ENCODE measurements at places on chromosomes 13 and 19. TPM values are rescaled to one million over a fixed set of nuclear protein-coding genes. Genes with fewer than 3 reads are reported as not detected.
A peak's percentile ranks its signal among the peaks of the same experiment; 100 is the strongest.

- no peak overlapping the region for H3K4me3 ChIP-seq
- no peaks in the 10 kb centered on the region for H3K27me3 ChIP-seq
- DNase-seq = no peak
These were observed 42.6 kb downstream of the ZNF527 start for GRCh38 chr19:37413313-37414084.

DNA sequence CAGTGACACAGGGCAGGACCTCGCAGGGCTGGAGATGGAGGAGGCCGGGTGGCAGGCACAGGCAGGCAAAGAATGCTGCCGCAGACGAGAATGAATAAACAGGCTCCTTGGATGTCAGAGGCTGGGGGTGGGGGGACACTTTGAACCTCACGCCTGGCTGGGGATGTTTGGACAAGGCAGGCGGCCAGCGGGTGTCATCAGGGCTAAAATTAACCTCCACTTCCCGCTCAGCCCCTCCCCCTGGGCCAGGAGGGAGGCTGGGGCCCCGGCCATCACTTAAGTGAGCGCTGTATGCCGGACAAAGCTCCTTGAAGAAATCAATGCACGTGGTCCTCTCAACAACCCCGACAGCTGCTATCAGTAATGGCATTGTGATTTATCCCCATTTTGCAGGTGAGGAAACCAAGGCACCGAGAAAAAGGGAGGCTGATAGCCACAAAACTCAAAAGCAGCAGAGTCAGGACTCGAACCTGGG is 10.3 kb upstream of the FUT5 start:
- H3K27me3 ChIP-seq = peaks cover 9% of the 10 kb centered on the region
- H3K4me1 ChIP-seq = no peaks in the 10 kb centered on the region
- H3K27ac ChIP-seq = no peak overlapping the region
- no peak for DNase-seq
- H3K4me3 ChIP-seq = no peak overlapping the region

- no peaks in the 10 kb centered on the region for H3K36me3 ChIP-seq
- peaks cover 13% of the 10 kb centered on the region for H3K4me1 ChIP-seq
- peaks cover 19% of the 10 kb centered on the region for H3K27me3 ChIP-seq
- no peak overlapping the region for H3K27ac ChIP-seq
- H3K4me3 ChIP-seq = peak overlapping the region; percentile 62
- DNase-seq = no peak
These were observed 10.7 kb downstream of the LMTK3 start for GRCh38 chr19:48500830-48501493.

GRCh38 chr19:16180611-16181010 is 4.6 kb upstream of the FAM32A start:
- no peak overlapping the region for H3K27ac ChIP-seq
- peaks cover 5% of the 10 kb centered on the region for H3K36me3 ChIP-seq
- H3K4me1 ChIP-seq = peaks cover 13% of the 10 kb centered on the region
- no peak for DNase-seq

DNA sequence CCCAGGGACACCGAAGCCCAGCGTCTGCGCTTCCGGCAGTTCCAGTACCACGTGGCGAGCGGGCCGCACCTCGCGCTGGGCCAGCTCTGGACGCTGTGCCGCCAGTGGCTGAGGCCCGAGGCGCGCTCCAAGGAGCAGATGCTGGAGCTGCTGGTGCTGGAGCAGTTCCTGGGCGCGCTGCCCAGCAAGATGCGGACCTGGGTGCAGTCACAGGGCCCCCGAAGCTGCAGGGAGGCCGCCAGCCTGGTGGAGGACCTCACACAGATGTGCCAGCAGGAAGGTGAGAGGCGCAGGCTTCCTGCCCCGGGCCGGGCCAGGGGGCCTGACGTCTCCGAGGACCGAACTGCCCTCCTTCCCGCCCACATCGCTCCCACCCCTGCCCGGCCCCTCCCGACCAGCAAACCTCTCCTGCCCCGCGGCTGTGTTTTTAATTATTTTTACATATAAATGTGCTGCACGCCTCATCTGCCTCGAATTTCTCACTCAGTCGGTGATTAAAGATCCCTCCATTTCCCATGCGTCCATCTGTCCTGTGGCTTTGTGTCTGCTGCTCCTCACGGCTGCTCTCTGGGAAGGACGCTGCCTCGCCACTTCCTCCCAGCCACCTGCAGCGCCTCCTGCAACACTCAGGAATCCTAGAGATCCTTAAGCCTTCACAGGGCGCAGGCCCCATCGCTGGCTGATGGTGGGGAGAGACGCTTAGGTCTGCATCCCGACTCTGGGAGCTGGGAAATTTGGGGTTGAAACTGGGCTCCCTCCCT is 4.3 kb downstream of the ZSCAN1 start:
- DNase-seq = no peak
- H3K4me3 ChIP-seq = no peak overlapping the region
- H3K27me3 ChIP-seq = peaks cover 18% of the 10 kb centered on the region
- H3K4me1 ChIP-seq = peaks cover 3% of the 10 kb centered on the region

- H3K4me3 ChIP-seq = no peak overlapping the region
- peak; percentile 18 for DNase-seq
- H3K4me1 ChIP-seq = peaks cover 26% of the 10 kb centered on the region
- H3K27ac ChIP-seq = no peak overlapping the region
- H3K36me3 ChIP-seq = no peaks in the 10 kb centered on the region
These were observed 14.7 kb downstream of the ATP11A start for GRCh38 chr13:112704308-112705145.

DNA sequence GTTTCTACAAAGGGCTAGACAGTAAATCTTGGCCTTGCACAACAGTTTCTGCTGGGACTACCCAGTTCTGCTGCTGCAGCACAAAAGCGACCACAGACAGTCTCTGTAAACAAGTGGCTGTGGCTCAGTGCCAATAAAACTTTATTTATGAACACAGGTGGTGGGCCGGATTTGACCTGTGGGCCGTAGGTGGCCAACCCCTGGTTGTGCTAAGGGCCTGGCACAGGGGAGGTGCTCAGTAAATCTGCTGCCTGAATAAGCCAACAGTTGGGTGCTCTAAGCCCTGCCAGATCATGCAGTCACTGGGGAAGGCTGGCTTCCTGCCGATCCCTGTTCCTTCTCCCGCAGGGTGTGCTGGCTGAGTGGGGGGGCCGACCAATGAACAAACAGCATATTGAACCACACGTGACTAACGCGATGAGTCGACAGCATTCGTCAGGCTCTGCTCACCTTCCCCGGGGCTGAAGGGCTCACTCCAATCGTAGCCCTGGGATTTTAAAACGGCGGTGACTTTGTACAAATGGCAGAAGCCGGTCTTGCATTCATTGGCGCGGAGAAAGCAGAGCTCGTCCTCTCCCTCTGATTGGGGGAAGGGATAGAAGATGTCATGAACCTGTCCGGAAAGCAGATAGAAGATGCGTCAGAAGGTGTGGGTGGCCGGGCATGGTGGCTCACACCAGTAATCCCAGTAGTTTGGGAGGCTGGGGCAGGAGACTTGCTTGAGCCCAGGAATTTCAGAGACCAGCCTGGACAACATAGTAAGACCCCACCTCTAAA is 24.3 kb upstream of the MYDGF start:
- H3K4me1 ChIP-seq = no peaks in the 10 kb centered on the region
- H3K4me3 ChIP-seq = no peak overlapping the region
- H3K27me3 ChIP-seq = no peaks in the 10 kb centered on the region

- peaks cover 3% of the 10 kb centered on the region for H3K4me1 ChIP-seq
- H3K27me3 ChIP-seq = peaks cover 11% of the 10 kb centered on the region
- DNase-seq = no peak
- H3K36me3 ChIP-seq = peaks cover 1% of the 10 kb centered on the region
These were observed 90.4 kb downstream of the PTPRS start for GRCh38 chr19:5250127-5250659.

DNA sequence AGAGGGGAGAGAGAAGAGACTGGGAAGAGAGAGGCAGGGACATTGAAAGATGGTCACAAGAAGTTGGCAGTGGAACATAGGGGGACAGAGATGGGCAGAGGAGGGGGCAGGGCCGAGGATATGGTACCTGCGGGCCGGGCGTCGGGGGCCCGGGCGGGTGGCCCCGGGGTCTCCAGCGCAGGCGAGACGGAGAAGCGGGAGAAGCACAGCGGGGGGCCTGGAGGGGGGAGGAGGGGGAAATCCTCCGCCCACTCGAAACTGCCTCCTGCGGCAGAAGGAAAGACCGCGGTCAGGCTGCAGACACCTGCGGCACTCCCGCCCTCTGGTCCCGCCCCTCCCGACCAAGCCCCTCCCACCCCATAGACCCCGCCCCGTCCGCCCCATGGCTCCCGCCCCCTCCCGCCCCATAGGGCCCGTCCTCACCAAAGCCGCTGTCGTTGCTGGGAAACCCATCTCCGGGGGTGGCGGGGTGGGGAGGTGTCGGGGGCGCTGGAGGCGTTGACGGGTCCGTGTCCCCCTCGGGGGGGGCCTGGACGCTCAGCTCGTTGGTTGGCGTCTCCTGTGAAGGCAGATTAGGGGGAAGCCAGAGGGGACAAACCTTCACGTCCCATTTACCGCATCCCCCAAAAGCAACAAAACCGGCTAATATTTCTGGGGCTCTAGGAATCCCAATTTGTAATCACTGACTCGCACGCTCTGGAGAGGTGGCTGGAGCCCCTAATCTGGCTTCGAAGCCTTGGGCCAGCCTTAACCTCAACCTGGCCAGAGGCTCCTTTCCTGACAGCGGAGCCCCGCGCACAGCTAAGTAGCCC is 20.4 kb downstream of the LMTK3 start:
- H3K27me3 ChIP-seq = peaks cover 35% of the 10 kb centered on the region
- no peaks in the 10 kb centered on the region for H3K36me3 ChIP-seq
- H3K4me3 ChIP-seq = no peak overlapping the region
- no peak overlapping the region for H3K27ac ChIP-seq
- DNase-seq = peak; percentile 72

- H3K27me3 ChIP-seq = no peaks in the 10 kb centered on the region
- H3K4me3 ChIP-seq = no peak overlapping the region
- no peak overlapping the region for H3K27ac ChIP-seq
- H3K4me1 ChIP-seq = peaks cover 21% of the 10 kb centered on the region
These were observed 22.8 kb upstream of the UPF3A start for GRCh38 chr13:114258589-114258988.

- H3K27ac ChIP-seq = no peak overlapping the region
- no peaks in the 10 kb centered on the region for H3K27me3 ChIP-seq
- no peaks in the 10 kb centered on the region for H3K4me1 ChIP-seq
- peaks cover under 1% of the 10 kb centered on the region for H3K36me3 ChIP-seq
These were observed 53.9 kb downstream of the MCF2L start for GRCh38 chr13:113022745-113023574.

GRCh38 chr19:31071136-31071855 is 277.9 kb downstream of the TSHZ3 start:
- peaks cover 34% of the 10 kb centered on the region for H3K27me3 ChIP-seq
- H3K27ac ChIP-seq = no peak overlapping the region
- H3K4me1 ChIP-seq = no peaks in the 10 kb centered on the region
- no peaks in the 10 kb centered on the region for H3K36me3 ChIP-seq

DNA sequence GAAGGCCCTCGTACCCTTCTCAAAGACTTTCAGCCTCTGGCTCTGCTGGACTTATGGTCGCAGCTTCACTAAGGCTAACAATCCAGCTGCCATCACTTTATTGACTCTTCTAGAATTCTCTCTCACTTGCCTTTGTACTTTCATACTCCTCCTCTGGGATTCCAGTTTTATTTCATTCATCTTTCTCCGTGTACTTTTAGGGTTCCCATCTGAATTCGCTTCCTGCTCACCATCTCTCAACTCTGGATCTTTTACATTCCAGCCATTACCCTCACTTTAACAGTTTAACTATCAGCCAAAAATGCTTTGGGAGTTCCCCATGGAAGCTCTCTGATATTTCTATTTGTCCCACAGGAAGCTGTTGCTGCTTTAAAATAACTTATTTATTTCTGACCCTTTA is 149.3 kb upstream of the KL start:
- H3K27me3 ChIP-seq = peaks cover 2% of the 10 kb centered on the region
- H3K4me1 ChIP-seq = no peaks in the 10 kb centered on the region
- no peak for DNase-seq
- H3K36me3 ChIP-seq = no peaks in the 10 kb centered on the region

DNA sequence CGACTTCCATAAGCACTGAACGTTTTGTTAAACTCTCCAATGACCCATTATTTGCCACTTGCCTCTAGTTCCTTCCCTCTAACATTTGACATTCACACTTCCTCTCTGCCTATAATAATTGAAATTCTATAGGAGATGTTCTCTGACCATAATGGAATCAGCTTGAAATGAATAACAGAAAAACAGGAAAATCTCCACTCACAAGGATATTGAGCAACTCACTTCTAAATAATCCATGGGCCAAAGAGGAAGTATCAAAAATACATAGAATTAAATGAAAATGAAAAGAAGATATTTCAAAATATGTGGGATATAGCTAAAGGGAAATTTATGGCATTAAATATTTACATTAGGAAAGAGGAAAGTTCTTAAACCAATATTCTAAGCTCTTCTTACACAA is 3.4 kb upstream of the FCGBP start:
- no peaks in the 10 kb centered on the region for H3K27me3 ChIP-seq
- H3K4me3 ChIP-seq = no peak overlapping the region
- DNase-seq = no peak
- H3K36me3 ChIP-seq = peaks cover 10% of the 10 kb centered on the region
- H3K27ac ChIP-seq = peak overlapping the region; percentile 78

DNA sequence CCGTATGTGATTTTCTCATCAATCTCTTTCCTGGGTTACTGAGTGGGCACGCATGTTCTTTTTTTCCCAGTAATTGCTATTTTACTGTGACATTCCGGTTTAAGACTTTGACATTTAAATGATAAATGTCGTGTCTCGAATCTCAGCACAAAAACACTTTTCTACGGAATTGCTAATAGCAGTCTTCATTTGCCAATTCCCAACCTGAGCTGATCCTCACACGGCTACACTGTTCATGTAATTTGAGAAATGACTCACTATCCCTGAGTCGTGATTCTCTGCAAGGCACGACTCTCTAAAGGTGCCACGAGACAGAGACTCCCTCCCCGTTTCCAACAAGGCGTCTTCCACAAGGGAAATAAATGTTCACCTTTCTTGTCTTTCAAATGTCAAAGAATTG is 88.7 kb upstream of the USP29 start:
- no peak for DNase-seq
- H3K4me1 ChIP-seq = no peaks in the 10 kb centered on the region
- H3K36me3 ChIP-seq = peaks cover 8% of the 10 kb centered on the region
- H3K27ac ChIP-seq = no peak overlapping the region
- H3K4me3 ChIP-seq = no peak overlapping the region

DNA sequence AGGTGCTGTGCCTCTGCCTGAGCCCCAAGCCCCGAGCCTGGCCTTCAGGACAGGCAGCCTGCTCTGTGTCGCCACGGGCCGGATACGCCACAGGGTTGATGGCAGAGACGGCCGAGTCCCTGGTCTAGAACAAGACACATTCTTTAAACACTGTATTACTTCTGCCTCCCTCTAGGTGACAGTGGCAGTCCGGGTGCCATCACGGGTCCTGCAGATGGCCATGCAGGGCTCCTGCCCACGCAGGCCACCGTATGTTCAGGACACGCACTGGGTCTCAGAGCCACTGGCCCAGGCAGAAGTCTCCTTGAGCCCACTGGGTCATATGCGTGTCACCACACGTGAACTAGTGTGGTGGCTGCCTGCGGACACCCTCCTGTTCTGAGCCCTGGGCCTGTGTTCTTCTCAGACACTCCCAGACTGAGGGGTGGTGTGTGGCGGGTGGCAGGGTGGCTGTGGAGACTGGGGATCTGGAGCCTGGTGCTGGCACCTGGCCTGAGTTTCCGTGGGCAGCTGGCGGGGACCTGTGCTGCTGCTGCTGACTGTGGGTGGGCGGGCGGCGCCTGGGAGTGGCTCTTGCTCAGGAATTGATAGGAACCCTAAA is 4.4 kb downstream of the PLEKHJ1 start:
- H3K4me1 ChIP-seq = peaks cover 22% of the 10 kb centered on the region
- no peak overlapping the region for H3K27ac ChIP-seq
- peaks cover 28% of the 10 kb centered on the region for H3K36me3 ChIP-seq
- H3K27me3 ChIP-seq = peaks cover 4% of the 10 kb centered on the region
- DNase-seq = no peak

LGALS7B gene
- not detected for total RNA-seq

F2RL3 gene
- total RNA-seq = not detected

ZNF431 gene
- total RNA-seq = 16.9 TPM

MEGF8 gene
- 7.2 TPM for total RNA-seq

CYP4F8 gene
- total RNA-seq = not detected

TICAM1 gene
- 25.4 TPM for total RNA-seq

SWSAP1 gene
- total RNA-seq = 1.7 TPM

CD22 gene
- 0.75 TPM for total RNA-seq

GRIK5 gene
- 0.90 TPM for total RNA-seq

MAMSTR gene
- total RNA-seq = 0.85 TPM
